A673 (cell line): ENCODE measurements at places on chromosomes 16 and 17. TPM values are rescaled to one million over a fixed set of nuclear protein-coding genes. Genes with fewer than 3 reads are reported as not detected.

The NUPR1 gene
- 0.19 and 0.76 TPM in 2 replicates for total RNA-seq

The PPY gene
- not detected in 2 replicates for total RNA-seq

The WSCD1 gene
- total RNA-seq: 0.28 and 0.48 TPM in 2 replicates

The C17orf107 gene
- 2.7 and 4.8 TPM in 2 replicates for total RNA-seq

The OR1F1 gene
- not detected in 2 replicates for total RNA-seq

The CHST6 gene
- total RNA-seq: 4.5 and 5.0 TPM in 2 replicates

The TSNAXIP1 gene
- 1.0 and 1.6 TPM in 2 replicates for total RNA-seq

The SSTR5 gene
- not detected in 2 replicates for total RNA-seq

DNA sequence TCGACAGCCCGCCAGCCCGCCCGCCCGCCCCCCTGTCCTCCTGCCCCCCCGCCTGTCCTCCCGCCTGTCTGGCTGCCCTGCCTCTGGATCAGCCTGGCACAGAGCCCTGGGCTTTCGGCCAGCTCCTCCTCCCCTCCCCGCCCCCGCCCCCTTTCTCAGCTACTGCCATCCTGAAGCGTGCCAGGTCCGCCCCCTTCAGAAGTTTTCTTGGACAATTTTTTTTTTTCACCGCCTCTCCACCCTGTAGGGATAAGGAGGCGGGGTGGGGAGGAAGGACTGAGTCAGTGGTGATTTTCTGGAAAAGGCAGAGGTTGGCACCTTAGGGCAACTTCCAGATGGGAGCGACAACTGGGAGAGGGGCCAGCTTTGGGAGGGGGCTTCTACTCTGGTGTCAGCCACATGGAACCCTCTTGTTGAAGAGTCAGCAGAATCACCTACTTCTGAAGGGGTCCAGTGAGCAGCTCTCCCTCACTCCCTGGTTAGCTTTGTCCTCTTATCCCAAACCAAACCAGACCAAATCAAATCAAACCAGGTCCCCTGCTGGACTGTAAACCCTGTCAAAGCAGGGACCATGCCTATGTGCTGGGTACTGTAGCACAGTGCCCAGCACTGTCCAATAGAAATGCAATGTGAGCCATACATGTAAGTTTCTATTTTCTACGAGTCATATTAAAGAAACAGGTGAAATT is 19.7 kb downstream of the IGF2BP1 start:
- DNase-seq: peak; percentile 97

DNA sequence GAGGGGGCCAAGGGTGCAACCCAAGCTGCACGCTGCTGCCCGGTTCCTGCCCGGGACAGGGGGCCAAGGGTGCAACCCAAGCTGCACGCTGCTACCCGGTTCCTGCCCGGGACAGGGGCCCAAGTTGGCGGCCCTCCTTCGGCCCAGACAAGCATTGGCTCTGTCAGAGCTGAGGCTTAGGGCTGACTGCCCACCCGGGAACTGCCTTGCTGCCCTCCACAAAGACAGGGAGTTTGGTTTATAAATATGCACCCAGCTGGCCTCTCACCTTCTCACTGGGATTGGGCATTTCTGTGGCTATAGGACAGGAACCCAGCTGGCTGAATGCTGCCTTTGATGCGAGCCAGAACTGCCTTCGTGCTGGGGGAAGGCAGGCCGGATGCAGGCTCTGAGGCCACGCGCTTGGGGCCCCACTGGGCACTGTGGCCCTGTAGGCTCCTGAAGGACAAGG is 105.7 kb downstream of the IRX5 start:
- no peak for DNase-seq

- DNase-seq: peak; percentile 67
Observed at GRCh38 chr17:35747540-35748017, 5.5 kb downstream of the GAS2L2 start.

DNA sequence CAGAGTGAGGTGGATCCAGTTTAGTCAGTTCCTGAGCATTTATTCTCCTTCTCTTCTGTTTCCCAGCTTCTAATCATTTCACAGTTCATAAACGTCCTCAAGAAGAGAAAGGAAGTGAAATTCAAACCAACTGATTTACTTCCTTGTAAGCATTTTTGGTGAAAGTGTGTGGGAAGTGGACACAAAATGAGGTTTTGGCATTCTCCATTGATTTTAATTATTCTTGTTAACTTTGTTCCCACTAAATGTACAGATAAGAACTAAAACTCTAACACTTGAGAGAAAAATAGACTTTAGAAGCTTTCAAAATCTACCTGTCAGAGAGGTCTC is 42.7 kb upstream of the CORO6 start:
- DNase-seq: no peak

DNA sequence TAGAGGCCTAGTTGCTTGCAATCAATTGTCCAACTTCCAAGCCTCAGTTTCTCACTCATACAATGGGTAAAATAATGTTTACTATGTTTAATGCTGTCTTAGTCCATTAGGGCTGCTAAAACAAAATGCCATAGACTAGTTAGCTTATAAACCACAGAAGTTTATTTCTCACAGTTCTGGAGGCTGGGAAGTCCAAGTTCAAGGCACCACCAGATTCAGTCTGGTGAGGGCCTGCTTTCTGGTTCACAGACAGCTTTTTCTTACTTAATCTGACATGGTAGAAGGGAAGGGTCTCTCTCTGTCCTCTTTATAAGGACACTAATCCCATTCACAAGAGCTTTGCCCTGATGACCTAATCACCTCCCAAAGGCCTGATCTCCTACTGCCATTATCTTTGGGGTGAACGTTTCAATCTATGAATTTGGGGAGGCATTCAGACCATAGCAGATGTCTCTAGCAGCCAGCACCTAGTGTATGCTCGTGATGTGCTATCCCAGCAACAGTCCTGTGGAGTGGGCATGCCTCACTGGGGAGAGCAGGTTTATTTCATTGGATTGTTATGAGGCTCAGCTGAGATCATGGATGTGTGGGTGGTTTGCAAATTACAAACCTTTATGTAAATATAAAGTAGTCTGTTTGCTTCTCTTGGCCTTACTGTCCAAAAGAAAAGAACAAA is 25.2 kb downstream of the YPEL2 start:
- DNase-seq: no peak

GRCh38 chr16:90078579-90078895 is 1.4 kb upstream of the PRDM7 start:
- no peak for DNase-seq

- peak; percentile 74 for DNase-seq
Observed at GRCh38 chr17:9138161-9138717, 116.9 kb downstream of the NTN1 start.

DNA sequence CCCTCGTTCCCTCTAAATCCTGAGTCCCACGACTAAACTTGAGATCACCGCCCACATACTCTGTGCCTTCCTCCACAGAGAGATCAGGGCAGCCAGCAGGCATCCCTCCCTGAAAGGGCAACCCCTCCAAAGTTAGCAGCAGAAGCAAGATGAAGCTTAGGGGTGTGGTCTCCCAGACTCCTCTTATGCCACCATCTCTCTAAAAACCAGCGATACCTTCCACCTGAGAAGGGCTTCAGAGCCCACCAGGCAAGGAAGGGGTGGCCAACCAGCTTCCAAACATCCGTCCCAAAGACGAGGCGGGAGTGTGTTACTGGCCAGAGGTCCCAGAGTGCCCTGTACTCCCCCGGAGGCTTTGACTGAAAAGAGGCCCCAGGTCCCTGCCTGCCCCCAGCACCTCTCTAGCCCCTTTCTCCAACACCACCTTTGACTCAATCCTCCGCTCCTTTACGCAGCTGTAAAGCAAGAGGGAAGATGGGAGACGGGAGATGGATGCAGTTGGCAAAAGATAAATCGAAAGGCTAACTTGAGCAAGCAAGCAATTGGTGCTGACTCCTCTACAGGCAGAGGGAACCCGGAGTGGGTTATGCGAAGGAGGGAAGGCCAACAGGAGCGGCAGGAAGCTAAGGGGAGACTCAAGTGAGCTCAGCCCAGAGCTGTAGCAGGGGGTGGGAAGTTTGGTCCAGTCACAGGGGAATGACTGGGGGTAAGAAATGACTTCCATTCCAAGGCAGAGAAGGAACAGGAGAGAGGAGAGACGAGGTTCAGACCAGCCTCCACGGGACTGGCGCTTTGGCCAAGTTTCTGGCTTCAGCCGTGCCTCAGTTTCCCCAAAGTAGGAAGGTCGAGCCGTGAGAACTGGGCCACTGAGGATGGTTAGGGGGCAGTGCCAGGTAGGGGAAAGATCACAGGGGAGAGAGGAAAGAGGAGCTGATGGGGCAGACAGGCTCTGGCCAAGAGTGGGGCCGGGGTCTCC is 1.0 kb downstream of the ST3GAL2 start:
- peak; percentile 58 for DNase-seq

- DNase-seq: no peak
Observed at GRCh38 chr16:35214840-35215239, 1755.4 kb downstream of the TP53TG3F start.

DNA sequence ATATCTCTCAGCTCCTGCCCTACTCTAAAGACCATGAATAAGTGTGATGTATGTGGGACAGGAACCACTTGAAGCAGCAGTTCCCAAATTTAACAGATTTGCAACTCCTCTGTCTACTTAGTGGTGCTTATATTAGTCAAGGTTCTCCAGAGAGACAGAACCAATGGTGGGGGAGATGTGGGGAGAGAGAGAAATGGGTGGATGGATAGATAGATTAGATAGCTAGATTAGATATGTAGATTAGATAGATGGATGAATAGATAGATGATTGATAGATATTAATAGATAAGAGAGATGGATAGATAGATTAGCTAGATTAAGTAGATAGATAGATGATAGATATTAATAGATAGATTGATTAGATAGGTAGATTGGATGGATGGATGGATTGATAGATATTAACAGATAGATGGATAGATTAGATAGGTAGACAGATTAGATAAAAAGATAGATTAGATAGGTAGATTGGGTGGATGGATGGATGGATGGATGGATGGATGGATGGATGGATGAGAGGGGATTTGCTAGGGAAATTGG is 154.0 kb upstream of the NOL11 start:
- DNase-seq: no peak

DNA sequence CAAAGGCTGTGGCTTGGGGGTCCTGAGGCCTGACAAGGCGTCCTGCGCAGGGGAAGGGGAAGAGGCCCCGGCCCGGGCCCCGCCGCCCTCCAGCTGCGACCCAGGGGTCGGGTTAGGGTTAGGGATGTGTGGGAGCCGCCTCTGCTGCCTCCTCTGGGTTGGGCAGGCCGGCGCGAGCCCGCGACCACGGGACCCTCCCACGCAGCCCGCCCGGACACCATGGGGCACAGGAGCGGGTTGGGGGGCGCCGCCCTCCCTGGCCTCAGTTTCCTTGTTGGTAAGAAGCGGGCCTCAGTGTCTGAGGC is 386 bp downstream of the CIAO3 start:
- DNase-seq: no peak

DNA sequence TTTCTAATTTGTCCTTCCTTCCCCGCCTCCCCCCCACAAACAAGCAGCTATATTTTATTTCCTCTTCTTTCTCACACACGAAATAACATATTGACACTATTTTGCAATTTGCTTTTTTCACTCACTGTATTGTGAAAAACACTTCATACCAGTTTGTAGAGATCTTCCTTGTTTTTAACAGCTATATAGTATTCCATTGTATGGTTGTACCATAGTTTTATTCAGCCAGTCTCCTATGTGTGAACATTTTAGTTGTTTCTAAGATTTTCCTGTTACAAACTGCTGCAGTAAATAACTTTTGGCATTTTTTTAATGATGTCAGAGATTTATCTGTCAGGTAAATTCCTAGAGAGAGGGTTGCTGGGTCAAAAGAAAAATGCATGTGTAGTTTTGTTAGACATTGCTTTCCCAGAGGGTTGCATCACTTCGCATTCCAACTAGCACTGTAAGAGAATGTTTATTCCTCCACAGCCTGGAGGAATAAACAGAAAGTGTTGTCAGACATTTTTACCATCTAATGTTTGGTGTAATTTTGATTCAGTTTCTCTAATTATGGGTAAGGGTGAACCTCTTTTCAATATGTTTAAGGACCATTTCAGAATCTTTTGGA is 101.2 kb downstream of the MRTFB start:
- DNase-seq: no peak

- DNase-seq: no peak
Observed at GRCh38 chr17:45357364-45357997, 40.7 kb upstream of the MAP3K14 start.

DNA sequence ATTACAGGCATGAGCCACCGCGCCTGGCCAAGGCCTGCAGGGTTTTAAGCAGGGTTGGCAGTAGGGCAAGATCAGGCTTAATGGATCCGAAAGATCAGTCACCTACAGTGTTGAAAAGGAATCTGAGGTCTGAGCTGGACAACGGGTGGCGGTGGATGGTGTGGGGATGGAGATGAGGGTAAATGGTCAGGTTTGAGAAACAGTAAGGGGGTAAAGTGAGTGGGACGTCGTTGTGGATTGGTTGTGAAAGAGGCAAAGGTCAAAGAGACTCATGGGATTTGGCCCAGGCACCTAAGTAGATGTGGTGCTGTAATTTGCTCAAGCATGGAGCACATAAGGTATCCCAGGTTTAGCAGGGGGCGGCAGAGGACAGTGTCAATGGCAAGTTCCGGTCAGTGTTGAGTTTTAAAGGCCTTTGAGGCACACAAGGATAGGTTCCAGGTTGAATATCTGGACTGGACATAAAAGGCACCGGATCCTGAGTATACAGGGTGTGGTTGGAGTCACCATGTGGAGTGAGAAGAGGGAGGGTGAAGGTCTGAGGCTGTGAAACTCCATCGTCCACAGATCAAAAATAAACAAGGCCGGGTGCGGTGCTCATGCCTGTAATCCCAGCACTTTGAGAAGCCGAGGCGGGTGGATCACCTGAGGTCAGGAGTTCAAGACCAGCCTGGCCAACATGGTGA is 1.1 kb upstream of the SLC16A5 start:
- no peak for DNase-seq

DNA sequence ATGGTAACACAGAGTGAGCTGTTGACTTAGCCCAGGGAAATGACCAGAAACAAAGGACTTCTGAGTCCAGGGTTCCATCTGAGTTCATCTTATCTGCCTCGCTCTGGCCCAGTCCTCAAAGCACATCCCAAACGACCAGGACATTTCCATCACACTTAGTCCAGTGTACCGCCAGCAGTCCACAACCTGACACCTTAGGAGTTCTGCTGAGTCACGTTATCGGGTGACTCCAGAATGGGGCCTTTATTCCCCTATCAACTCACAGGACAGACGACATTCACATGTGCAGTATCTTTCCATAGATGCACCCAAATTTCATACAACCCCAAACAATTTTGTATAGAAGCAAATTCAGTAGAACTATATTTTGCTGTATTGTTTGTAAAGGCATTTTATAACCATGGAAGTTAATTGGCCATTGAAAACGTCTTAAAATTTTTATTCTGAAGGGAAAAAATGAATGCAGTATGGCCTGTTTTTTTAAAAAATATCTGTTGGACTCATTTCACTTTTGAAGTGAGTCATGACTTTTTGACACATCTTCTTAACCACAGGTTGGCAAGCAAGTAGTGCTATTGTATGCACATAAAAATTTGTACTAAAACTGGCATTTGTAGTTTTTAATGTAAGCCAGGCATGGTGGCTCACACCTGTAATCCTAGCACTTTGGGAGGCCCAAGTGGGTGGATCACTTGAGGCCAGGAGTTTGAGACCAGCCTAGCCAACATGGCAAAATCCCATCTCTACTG is 46.3 kb downstream of the ZNF18 start:
- no peak for DNase-seq

- no peak for DNase-seq
Observed at GRCh38 chr17:47184681-47185080, 4.4 kb downstream of the CDC27 start.

- no peak for DNase-seq
Observed at GRCh38 chr16:88393034-88393433, 10.3 kb downstream of the ZNF469 start.
